HS-5 (cell line): ENCODE measurements at places on chromosomes 11 and 22.

- no peak for DNase-seq
Observed at GRCh38 chr11:128939591-128939990, 3.1 kb downstream of the TP53AIP1 start.

GRCh38 chr11:119422809-119423508 lies at the start of gene THY1:
TSS of gene THY1 (minus strand) at chr11:119423172. CDS start at chr11:119420905, 2,267 bp downstream.
- DNase-seq, result no peak

DNA sequence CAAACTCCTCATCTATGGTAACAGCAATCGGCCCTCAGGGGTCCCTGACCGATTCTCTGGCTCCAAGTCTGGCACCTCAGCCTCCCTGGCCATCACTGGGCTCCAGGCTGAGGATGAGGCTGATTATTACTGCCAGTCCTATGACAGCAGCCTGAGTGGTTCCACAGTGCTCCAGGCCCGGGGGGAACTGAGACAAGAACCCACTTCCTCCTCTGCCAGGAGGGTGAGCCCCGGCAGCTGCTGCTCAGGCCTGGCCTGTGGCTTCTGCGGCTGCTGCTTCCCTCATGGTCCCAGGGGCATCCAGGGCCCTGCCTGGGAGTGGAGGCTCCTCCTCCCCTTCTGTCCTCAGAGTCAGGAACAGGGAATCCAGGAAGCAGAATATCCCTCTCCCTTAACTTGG lies 98.4 kb downstream of the ZNF280B start:
- DNase-seq, result no peak

DNA sequence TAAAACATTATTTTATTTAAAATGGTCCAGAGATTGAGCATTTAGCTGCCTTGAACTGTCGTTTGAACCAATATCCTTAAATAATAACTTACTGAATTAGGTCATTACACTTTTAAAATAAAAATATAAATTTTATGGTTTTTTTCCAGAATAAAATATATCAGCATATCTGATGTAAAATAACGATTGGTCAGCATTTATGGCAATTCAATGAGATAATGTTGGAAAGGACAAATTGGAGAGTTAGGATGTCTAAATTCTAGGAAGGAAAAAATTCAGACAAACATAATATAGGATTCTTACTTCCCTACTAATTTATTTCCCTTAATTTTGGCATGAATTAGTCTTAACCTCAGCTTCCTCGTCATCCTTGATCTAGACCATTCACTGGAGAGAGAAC lies 113.4 kb downstream of the GRIA4 start:
- no peak for DNase-seq

DNA sequence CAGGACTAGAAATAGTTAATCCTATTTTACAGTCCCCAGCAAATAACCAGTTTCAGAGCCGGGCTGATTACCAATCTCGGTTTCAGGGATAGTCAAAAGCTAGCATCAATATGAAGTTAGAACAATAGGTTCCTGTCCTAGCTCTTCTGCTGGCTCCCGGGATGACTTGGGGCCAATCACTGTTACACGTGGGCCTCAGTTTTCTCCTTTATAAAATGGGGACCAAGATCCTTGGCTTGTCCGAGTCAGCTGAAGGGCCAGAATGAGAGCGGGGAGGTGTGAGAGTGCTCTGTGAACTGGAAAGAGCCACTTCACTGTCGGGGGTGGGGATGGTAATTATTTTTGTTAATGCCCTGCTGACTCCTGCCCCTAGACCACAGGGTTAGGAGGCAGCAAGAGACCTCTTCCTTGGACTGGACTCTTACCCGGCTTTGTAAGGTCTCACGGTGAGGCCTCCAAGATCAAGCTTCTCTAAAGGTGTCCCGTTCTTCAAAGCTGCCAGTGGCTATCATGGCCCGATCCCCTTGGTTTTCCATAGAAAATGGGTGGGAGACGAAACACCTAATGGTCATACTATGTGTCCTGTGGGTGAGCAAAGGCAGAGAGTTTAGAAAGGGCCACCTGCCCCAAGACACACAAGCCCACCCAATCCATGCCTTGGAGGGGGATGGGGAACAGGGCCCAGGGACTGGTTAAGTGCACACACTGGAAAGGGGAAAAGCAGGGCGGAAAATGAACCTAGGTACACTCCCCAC lies 1.4 kb downstream of the UCP2 start:
- no peak for DNase-seq

DNA sequence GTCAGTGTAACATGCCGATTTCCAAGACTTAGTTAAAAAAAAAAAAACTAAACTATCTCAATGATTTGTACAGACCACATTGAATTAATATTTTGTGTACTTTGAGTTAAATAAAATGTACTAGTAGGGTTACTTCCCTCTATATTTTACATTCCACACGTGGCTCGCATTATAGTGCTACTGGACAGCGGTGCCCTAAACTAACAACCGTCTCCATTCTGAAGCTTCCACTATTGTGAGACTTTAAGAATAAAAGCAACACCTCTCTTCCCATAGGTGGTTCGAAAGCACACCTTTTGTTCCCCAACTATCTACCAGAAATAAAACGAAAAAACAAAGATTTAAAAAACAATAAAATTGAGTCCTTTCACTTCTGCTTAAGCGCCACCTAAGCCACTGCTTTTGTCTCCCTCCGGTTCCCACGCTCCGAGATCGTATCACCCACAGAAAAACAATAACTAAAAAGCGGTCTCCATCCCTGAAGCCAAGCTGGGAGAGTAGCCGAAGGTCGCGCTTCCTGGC lies 380 bp upstream of the TTC17 start:
- no peak for DNase-seq

DNA sequence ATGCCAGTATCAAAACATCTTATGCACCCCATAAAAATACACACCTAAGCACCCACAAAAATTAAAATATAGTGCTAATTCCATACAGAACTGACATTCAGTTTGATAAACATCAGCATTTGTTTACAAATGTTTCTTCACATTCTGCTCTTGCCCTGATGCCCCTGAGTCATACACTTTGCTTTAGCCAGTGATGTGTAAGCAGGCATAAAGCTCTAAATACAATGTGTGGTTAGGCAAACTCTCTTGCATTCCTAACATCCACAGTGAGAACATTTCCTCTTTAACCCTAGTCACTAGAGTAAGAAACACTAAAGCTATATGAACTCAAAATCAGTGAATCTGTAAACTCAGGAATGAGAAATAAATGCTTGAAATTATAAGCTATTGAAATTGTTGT lies 1060.7 kb downstream of the FAM181B start:
- peak; percentile 63 for DNase-seq

DNA sequence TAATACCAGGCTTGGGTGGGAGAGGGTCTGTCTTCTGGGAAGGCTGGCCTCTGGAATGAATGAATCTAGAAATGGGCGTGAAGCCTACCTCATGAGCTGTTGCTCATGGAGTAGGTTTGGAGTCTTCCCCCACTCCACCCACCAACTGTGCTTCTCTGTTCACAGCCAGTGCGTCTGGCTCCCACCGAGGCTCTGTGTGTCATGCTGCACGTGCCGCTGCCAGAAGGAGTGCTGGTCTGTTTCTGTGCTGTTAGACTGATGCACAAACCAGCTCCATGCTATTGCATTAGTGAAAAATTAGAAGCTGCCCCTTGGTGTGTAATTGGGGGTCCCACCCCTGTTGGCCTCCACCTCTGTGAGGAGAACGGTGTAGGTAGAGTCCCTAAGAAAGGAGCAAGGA lies 132.3 kb upstream of the PARVA start:
- DNase-seq, result no peak

GRCh38 chr22:37501610-37502341 lies 15.6 kb upstream of the MFNG start:
- DNase-seq, result no peak
